K562 (cell line): ENCODE measurements at places on chromosomes 1 and 21. TPM values are rescaled to one million over a fixed set of nuclear protein-coding genes. Genes with fewer than 3 reads are reported as not detected.

DNA sequence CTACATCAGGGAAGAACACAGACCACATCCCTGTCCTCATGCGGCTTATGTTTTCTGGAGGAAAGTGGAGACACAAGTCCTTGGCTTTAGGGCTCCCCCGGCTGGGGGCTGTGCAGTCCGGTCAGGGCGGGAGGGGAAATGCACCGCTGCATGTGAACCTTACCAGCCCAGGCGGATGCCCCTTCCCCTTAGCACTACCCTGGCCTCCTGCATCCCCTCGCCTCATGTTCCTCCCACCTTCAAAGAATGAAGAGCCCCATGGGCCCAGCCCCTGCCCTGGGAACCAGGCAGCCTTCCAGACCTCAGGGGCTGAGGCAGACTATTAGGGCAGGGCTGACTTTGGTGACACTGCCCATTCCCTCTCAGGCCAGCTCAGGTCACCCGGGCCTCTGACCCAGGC is 45.5 kb downstream of the TNNT2 start:
- no peak for DNase-seq

Gene TINAGL1
- total RNA-seq = 0.27 and 0.67 TPM in 2 replicates

DNA sequence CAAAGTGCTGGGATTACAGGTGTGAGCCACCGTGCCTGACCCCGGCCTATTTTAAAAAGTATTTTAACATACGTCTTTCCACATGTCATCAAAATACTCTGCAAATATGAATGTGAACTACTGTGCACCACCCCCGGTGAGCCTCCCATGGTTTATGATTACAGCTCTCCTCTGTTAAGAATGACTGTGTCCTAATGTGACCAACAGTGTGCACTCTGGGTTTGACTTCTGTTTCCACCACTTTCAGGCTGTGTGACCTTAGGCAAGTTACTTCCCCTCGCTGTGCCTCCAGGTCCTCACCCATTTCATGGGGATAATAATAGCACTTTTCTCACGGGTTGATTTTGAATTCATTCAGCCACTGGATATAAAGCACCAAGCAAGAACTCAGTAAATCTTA is 14.7 kb downstream of the AMPD2 start:
- no peak for DNase-seq

Gene LCE2B
- not detected in 2 replicates for total RNA-seq

DNA sequence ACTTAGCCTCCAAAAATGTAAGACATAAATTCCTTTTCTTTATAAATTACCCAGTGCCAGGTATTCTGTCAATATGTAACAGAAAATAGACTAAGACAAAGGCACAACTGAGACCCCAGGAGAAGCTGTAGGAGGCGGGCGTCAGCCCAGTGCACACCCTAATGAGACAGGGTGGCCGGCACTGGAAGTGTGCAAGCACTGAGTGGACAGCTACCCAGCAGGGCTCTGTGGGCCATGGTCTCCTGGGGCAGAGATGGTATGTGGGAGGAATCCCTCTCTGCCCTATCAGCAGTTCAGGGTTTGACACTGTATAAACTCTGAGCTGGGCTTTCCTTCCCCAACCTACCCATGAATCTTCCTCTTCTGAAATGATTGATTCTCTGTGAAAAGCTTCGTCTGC is 139.5 kb downstream of the GLIS1 start:
- no peak for DNase-seq

- DNase-seq = no peak
Observed at GRCh38 chr1:21559788-21560567, 50.8 kb downstream of the ALPL start.

- peak; percentile 9 for DNase-seq
Observed at GRCh38 chr1:158951956-158952355, 20.6 kb downstream of the PYHIN1 start.
